ENCODE measurements at places on chromosomes 2 and 18. TPM values are rescaled to one million over a fixed set of nuclear protein-coding genes. Genes with fewer than 3 reads are reported as not detected.

Gene DOCK10
- polyA plus RNA-seq, result 19.8 TPM

Gene RGPD3
- polyA plus RNA-seq, result 0.18 TPM

Gene OTOS
- polyA plus RNA-seq, result not detected

Gene IL1A
- 0.18 TPM for polyA plus RNA-seq

Gene GBX2
- not detected for polyA plus RNA-seq

DNA sequence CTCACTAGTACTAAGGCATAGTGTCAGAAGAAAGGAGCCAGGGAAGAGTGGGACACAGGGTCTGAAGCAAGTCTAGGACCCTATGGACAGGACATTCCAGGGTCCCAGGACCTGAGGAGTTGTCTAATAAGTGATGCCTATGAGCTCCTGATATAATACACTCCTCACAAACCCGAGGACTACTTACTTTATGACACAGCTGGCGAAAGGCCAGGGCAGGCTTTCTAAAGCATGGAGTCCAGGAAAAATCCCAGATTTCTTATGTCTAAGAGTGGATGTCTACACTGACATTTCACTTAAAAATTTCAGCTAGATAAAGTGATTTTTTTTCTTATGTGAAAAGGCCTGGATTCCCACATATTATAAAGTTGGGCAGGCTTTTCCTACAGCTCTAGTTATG is 502.2 kb upstream of the SETBP1 start:
- DNase-seq, result no peak

DNA sequence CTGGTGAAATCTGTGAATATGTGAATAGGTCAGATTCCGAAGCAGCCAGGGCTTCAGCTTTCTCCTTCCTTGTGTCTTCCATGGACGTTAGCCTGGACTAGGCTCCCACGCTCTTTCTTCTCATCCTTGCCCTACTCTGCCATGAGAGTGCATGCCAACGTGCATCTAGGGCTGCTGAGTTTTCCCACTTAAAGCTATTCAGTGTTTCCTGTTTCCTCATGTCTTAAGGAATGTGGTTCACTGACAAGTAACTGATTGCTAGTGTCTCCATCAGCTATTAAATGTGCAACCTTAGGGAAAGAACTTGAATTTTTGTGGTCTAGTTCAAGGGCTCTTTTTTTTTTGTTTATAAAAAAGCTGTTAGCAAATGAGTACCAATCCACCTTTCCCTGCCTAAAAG is 642.3 kb upstream of the LINC00305 start:
- no peak for DNase-seq

DNA sequence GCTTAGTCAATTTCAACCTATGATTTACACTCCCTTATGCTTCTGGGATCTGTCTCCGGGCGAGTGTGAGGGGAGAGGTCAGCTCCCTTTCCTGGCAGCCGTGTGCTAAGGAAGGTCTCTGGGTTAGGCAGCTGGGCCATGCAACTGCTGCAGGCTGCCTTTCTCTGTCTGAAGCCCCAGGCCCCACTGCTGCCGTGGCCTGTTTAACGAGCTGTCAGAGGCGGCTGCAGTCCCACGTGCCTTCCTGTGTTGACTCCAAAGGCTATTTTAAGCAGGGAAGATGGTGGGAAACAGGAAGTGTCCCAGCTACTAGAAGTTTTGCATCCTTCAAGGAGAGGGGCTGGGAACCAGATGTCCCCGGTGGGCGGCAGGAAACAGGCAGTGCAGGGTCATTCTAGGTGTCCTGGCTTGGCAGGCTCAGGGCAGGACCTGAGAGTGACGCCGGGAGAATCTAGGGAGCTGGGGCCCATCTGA is 186.4 kb downstream of the TNS1 start:
- DNase-seq, result peak; percentile 78

GRCh38 chr2:37343537-37344434 is 644 bp upstream of the QPCT start:
- DNase-seq, result peak; percentile 58

DNA sequence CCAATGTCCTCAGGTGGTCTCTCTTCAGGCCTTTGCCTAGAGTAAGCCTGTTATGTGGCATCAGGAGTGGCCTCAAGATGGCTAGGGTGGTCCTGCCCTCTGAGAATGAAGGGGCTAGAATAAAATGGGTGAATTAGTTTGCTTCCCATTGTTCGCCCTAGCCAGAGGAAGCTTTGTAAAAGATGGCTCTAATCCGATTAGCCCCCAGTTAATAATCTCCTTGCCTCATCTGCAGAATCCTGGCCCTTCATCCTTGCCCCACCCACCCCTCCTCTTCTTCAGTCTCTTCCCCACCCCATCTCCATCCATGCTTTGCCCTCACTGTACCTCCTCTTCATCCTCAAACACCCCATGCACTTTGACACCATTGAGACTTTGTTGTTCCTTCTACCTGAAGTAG is 57.4 kb upstream of the LGALSL start:
- DNase-seq, result no peak

GRCh38 chr2:55763721-55764120 is 70.1 kb upstream of the PNPT1 start:
- no peak for DNase-seq

GRCh38 chr2:194087089-194087958 is 1569.7 kb upstream of the SLC39A10 start:
- no peak for DNase-seq

- DNase-seq, result no peak
Measured at GRCh38 chr2:28645553-28645952, 106.1 kb upstream of the PPP1CB start.

DNA sequence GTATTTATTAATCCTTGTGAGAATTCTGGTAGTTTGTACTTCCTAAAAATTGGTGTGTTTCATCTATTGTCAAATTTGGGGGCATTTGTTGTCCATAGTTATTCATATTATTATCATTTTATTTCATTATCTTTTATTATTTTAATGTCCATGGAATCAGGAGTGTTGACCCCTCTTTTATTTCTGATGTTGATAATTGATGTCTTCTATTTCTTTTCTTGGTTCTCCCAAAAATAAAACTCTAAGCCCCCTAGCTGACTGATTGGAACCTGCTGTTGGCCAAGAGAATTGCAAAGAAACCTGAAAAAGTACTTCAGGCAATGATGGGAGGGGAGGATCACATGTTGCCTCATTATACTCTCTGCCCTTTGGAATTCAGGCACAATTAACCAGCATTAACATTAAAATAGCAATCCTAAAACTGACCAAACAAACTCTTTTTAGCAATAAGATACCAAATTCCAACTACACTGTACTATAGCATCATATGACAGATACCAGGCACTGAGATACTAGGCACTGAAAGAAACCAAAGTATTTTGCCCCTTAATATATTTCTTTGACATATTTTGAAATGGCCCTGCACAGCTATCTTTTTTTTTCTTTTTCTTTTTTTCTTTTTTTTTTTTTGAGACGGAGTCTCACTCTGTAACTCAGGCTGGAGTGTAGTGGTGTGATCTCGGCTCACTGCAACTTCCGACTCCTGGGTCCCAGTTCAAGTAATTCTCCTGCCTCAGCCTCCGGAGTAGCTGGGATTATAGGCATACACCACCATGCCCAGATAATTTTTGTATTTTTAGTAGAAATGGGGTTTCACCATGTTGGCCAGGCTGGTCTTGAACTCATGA is 1097.2 kb upstream of the CNTNAP5 start:
- no peak for DNase-seq

- DNase-seq, result no peak
Measured at GRCh38 chr2:3208591-3208990, 169.0 kb downstream of the EIPR1 start.

GRCh38 chr2:74730530-74730929 is 76.5 kb downstream of the SEMA4F start:
- no peak for DNase-seq

GRCh38 chr2:88099798-88100488 is 27.9 kb downstream of the FABP1 start:
- DNase-seq, result no peak

DNA sequence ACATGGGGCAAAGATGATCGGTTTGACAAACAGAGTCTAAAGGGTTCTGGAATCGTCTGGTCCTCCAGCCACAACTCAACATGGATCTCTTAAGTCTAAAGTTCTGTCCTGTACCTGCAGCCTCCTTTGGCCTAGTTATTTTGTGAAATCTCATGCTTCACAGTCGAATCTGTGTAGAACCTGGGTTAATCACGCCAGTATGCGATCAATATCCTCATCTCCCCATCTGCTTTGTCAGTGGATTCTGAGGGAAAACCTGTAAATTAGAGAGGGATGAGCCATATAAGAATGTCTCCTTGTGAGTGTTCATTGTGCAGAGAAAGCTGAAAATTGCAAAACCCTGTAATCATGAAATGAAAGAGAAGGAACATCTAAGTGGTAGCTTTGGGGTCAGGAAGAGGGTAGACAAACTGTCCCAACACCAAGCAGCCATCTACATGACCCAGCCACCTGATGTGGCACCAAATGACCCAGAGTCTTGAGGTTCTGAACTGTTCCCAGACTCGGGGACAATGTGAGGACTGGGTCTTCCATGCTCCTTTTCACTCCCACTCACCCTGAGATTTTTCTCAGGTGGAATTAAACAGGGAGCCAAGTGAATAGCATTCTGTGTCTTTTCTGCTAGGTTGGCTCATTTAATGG is 175.6 kb downstream of the ALPK2 start:
- DNase-seq, result no peak

Measured in muscle of arm (tissue), 14 donors.